ENCODE measurements at places on chromosomes 7 and 10. TPM values are rescaled to one million over a fixed set of nuclear protein-coding genes. Genes with fewer than 3 reads are reported as not detected.

GRCh38 chr7:117682681-117683385 lies 190.4 kb downstream of the CTTNBP2 start:
- H3K4me3 ChIP-seq = no peak overlapping the region
- no peak for DNase-seq
- no peaks in the 10 kb centered on the region for H3K4me1 ChIP-seq
- no peaks in the 10 kb centered on the region for H3K27me3 ChIP-seq

- H3K4me3 ChIP-seq = no peak overlapping the region
- H3K36me3 ChIP-seq = no peaks in the 10 kb centered on the region
- no peak for DNase-seq
- H3K4me1 ChIP-seq = peaks cover 9% of the 10 kb centered on the region
- H3K27ac ChIP-seq = no peak overlapping the region
Observed at GRCh38 chr10:96261132-96261531, 10.2 kb downstream of the BLNK start.

DNA sequence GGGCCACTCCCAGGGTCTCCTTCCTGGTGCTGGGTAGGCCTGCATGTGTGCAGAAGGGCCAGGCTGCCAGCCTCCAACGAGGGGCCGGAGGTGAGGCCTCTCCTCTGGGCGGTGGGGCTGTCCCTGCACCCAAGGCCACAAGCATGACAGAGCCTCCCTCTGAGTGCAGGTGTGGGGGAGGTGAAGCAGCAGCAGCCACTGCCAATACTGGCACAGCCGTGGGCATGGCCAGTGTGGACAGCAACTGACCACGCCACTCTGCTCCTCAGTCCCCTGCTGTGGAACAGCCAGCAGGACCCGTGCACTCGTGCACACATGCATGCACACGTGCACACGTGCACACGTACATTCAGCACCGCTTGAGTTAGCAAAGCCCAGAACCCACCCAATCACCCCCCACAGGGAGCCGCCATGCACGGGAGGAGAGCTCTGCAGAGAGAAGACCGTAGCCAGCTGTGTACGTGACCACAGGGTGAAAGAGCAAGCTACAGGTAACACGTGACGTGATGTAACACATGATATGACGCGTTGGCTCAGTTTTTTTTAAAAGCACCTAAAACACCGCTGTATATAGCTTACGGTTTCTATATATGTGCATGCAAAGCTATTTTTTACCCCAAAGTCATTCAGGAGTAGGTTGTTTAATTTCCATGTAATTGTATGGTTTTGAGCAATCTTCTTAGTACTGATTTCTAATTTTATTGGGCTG lies 23.1 kb downstream of the PAPOLB start:
- no peak overlapping the region for H3K4me3 ChIP-seq
- peaks cover 6% of the 10 kb centered on the region for H3K4me1 ChIP-seq
- H3K27me3 ChIP-seq = peaks cover 4% of the 10 kb centered on the region
- no peak for DNase-seq
- H3K36me3 ChIP-seq = peaks cover 5% of the 10 kb centered on the region

DNA sequence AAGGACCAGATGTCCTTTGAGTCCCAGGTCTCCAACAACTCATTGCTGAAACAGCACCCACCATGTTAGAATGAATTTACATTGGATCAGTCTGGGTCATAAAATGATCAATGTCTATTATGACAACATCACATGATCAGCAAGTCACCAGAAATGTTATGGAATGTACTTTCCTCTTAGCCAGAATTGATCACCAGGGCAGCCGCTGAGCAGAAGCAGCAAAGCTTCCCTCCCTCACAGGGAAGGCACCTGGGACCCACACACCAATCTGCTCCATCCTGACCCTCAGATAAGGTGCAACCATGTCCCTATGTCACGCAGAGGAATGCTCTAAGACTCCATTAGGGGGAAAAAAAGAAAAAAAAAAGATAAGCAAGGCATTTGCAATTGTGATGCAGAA lies 30.0 kb downstream of the FGFR2 start:
- DNase-seq = no peak
- H3K4me1 ChIP-seq = peaks cover 16% of the 10 kb centered on the region
- H3K4me3 ChIP-seq = no peak overlapping the region
- H3K27me3 ChIP-seq = peaks cover 1% of the 10 kb centered on the region

DNA sequence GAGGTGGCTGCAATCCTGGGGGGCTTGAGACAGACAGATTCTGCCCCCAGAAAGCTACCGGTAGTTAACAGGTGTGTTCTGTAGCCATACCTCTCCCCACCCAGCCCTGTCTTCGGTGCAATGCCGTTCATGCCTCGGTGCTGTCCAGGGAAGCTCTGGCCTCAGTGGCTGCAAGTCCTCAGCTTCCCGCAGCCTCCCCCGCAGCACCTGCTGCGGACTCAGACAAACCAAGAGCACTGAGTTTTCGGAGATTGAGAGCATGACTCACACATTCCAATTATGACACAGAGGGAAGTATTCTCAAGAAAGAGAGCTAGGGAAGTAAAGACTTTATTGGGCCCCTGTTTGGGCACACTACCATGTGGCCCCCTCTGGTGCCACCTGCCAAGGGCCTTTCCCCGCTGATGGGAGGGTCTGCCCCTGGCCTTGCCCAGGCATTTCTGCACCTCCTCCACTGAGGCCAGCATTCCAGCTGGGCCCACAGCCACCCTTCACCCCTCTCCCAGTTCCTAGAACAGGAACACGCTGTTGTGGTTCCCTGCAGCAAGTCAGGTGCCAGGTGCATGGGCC lies 30.2 kb upstream of the EZH2 start:
- no peaks in the 10 kb centered on the region for H3K4me1 ChIP-seq
- H3K27me3 ChIP-seq = no peaks in the 10 kb centered on the region
- H3K36me3 ChIP-seq = no peaks in the 10 kb centered on the region
- H3K4me3 ChIP-seq = no peak overlapping the region
- H3K27ac ChIP-seq = no peak overlapping the region

DNA sequence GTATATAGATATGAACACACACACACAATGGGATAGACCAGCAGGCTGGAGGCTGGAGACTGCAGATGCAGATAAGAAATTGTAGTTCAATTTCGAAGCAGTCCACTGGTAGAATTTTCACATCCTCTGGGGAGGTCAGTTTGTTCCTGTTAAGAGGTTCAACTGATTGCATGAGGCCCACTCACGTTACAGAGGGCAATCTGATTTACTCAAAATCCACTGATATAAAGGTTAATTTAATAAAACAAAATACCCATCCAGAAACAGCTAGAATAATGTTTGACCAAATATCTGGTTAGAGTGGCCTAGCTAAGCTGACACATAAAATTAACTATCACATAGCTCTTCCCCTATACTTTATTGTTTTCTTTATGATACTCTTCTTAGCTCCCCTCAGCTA lies 162.9 kb upstream of the SMIM30 start:
- no peak overlapping the region for H3K27ac ChIP-seq
- H3K27me3 ChIP-seq = no peaks in the 10 kb centered on the region
- no peaks in the 10 kb centered on the region for H3K4me1 ChIP-seq
- no peak overlapping the region for H3K4me3 ChIP-seq
- no peaks in the 10 kb centered on the region for H3K36me3 ChIP-seq

- DNase-seq = no peak
- H3K4me1 ChIP-seq = peaks cover 3% of the 10 kb centered on the region
- H3K4me3 ChIP-seq = no peak overlapping the region
- no peaks in the 10 kb centered on the region for H3K36me3 ChIP-seq
Observed at GRCh38 chr10:18472977-18473376, 178.4 kb downstream of the NSUN6 start.

DNA sequence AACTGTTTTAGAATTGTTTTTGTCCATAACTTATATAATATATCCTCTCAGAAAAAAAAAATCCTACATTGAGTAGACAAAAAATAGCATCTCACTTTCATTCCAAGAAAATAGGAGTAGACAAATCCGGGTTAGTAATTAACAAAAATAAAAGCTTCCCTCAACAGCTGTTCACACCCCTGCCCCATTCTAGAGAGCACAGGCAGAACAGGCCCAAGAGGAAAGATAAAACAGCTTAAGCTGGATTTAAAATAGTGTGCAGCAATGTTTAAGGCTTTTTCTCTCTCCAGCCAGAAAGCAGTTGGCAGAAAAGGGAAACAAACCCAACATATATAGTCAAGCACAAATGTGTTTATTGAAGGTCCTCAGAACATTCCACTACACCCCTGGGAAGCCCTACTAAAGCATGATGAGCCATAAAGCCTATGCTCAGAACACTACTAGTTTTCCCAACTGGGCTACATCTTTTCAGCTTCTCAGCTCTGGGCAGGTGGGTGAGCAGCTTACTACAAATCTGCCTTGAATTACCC lies 189.9 kb downstream of the MTERF1 start:
- DNase-seq = no peak
- no peaks in the 10 kb centered on the region for H3K27me3 ChIP-seq
- no peak overlapping the region for H3K4me3 ChIP-seq
- no peaks in the 10 kb centered on the region for H3K36me3 ChIP-seq
- H3K4me1 ChIP-seq = no peaks in the 10 kb centered on the region

- no peaks in the 10 kb centered on the region for H3K36me3 ChIP-seq
- no peak for DNase-seq
- no peak overlapping the region for H3K4me3 ChIP-seq
- peaks cover 6% of the 10 kb centered on the region for H3K4me1 ChIP-seq
Observed at GRCh38 chr7:11251436-11251835, 277.8 kb downstream of the PHF14 start.

The KNDC1 gene
- 1.3 TPM for total RNA-seq

The CFAP58 gene
- total RNA-seq = 0.28 TPM

The HTR7 gene
- 7.3 TPM for total RNA-seq

The CFTR gene
- total RNA-seq = 0.18 TPM

The SEMA3E gene
- total RNA-seq = 0.62 TPM

Measured in endothelial cell (in vitro differentiated cells).